ENCODE measurements at places on chromosomes 5 and 9.
A peak's percentile ranks its signal among the peaks of the same experiment; 100 is the strongest.

GRCh38 chr9:95785209-95785608 lies 90.3 kb upstream of the ERCC6L2 start:
- H3K4me1 ChIP-seq: no peaks in the 10 kb centered on the region
- peaks cover 12% of the 10 kb centered on the region for H3K27me3 ChIP-seq
- no peak for DNase-seq

GRCh38 chr5:56269216-56269927 lies 36.2 kb upstream of the ANKRD55 start:
- no peak overlapping the region for H3K27ac ChIP-seq
- peaks cover 2% of the 10 kb centered on the region for H3K27me3 ChIP-seq
- no peak overlapping the region for H3K4me3 ChIP-seq
- H3K36me3 ChIP-seq: no peaks in the 10 kb centered on the region

DNA sequence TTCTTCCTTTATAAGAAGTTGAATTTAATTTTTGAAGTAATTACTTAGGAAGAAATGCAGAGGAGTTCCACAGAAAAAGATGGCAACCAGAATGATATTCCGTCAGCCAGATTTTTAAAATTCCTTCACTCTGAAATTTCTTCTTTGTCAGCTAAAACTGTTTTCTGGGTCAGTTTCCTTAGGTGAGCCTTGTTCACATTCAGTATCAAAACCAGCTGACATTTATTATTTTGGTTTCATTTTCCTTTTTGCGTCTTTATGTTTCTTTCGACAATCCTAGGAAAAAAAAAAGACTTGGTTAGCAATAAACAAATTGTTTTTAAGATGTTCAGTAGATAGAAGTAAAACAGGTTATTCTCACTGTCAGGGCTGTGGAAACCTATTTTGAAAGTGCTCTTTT lies 4.1 kb upstream of the IARS1 start:
- peak overlapping the region; percentile 57 for H3K4me3 ChIP-seq
- no peaks in the 10 kb centered on the region for H3K27me3 ChIP-seq
- DNase-seq: no peak
- peak overlapping the region; percentile 73 for H3K27ac ChIP-seq
- peaks cover 47% of the 10 kb centered on the region for H3K36me3 ChIP-seq

DNA sequence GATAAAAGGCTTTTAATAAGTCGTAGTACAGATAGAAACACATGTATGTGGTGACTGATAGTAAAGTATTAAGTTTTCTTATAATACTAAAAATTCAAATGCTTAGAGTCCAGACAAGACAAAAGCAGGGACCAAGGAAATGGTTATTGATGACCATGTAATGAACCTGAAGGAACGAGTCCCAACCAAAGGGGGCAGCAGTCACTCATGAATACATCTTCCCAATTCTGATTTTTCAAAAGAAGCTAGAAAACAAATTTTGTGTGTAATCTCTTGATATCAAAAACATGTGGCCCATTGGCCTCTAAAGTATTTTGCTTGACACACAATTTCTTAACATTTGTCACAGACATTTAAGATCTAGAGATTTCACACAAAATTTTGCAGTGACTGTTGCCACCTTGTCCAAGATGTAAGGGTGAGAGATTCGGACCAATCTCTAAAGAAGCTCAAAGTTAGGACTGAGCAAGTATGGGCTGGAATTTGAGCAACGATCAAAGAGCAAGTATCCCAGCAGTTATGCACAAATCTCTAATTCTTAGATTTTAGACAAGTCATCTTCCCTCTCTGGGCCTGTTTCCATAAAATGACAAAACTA lies 66.8 kb downstream of the ARL15 start:
- no peak overlapping the region for H3K27ac ChIP-seq
- H3K4me1 ChIP-seq: no peaks in the 10 kb centered on the region
- H3K27me3 ChIP-seq: peaks cover 11% of the 10 kb centered on the region
- H3K36me3 ChIP-seq: no peaks in the 10 kb centered on the region
- DNase-seq: no peak
- H3K4me3 ChIP-seq: no peak overlapping the region

- no peak for DNase-seq
- H3K4me3 ChIP-seq: peak within 1 kb of the TSS; percentile 46
- peaks cover 63% of the 10 kb centered on the region for H3K27me3 ChIP-seq
- peaks cover 3% of the 10 kb centered on the region for H3K4me1 ChIP-seq
Measured at GRCh38 chr9:90642570-90643539, at the start of gene DIRAS2. TSS of gene DIRAS2 (minus strand) at chr9:90642824. CDS start at chr9:90613827, 28,997 bp downstream.

GRCh38 chr9:37148181-37148580 lies 27.8 kb downstream of the ZCCHC7 start:
- no peak overlapping the region for H3K4me3 ChIP-seq
- no peaks in the 10 kb centered on the region for H3K27me3 ChIP-seq
- peaks cover 34% of the 10 kb centered on the region for H3K4me1 ChIP-seq
- no peak for DNase-seq
- H3K36me3 ChIP-seq: peaks cover 37% of the 10 kb centered on the region

GRCh38 chr5:71751422-71751821 lies 32.3 kb downstream of the CARTPT start:
- no peak overlapping the region for H3K4me3 ChIP-seq
- no peak overlapping the region for H3K27ac ChIP-seq
- no peaks in the 10 kb centered on the region for H3K36me3 ChIP-seq
- H3K27me3 ChIP-seq: no peaks in the 10 kb centered on the region
- DNase-seq: no peak

DNA sequence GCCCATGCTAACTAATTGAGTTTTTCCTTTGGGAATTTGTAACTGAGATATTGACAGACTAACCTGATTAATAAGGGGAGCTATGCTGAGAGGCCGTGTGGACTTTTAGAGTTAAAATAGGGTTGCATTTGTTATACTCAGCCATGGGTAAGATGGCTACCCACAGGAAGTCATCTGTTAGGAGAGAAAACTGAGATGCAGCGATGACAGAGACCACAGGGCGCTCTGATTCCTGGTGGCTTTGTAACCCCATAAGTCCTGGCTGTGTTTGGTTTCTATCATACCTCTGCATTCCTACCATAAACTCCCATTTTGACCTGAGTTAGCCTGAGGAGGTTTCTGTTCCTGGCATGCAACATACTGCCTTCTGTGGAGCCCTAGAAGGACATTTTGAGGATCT lies 19.5 kb upstream of the PANK3 start:
- DNase-seq: no peak
- H3K27ac ChIP-seq: no peak overlapping the region
- H3K27me3 ChIP-seq: peaks cover 28% of the 10 kb centered on the region
- peaks cover 6% of the 10 kb centered on the region for H3K4me1 ChIP-seq
- no peak overlapping the region for H3K4me3 ChIP-seq
- H3K36me3 ChIP-seq: no peaks in the 10 kb centered on the region

DNA sequence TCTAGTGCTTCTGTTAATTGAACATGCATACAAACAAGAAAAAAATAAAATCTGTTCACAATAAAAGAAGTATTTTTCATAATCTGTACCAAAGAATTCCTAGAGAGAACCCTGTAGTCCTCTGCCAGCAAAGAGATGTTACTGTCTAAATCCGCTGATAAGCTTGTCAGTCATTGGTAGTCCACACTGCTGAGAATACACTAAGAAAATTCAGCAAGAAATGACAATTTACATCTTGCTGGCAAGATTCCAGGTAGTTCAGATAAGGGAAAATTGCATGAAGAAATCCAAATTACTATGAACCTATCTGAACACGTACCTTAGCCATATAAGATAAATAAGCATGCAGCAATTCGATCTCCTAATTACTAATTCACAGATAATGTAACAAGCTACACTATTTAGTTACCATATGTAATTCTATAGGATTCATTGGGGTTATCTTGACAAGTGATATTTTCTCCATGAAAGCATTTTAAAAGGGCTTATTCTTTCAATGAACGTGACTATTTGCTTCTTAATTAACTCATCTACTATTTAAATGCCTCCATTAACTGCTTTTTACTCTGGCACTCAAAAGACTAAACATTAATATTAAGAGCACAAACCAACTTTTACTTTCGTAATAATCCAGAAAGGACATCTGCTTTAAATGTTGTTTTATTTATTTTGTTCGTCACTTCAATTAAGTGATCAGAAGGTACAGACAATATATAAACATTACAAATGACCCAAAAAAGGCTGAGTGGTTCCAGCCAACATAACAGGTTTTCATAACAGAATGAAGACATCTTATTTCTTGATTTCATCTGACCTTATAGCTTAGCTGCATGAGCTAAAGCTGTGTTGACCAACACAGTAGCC lies 9.7 kb downstream of the MPDZ start:
- H3K4me3 ChIP-seq: no peak overlapping the region
- no peaks in the 10 kb centered on the region for H3K36me3 ChIP-seq
- no peak for DNase-seq

DNA sequence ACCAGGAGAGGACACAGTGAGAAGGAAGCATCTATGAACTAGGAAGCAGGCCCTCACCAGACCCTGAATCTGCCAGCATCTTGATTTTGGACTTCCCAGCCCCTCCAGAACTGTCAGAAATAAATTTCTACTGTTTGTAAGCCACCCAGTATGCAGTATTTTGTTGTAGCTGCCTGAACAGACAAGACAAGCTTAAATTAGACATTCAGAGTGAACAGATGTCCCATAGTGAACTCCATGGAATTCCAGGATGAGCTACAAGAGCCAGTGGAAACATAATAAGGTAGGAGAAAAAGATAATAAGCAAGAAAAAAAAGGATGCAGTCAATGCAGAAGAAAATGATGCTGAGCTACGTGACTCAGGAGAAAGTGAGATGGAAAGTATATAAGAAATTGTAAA lies 47.8 kb upstream of the MAMDC2 start:
- no peaks in the 10 kb centered on the region for H3K36me3 ChIP-seq
- no peaks in the 10 kb centered on the region for H3K4me1 ChIP-seq
- peaks cover 4% of the 10 kb centered on the region for H3K27me3 ChIP-seq

DNA sequence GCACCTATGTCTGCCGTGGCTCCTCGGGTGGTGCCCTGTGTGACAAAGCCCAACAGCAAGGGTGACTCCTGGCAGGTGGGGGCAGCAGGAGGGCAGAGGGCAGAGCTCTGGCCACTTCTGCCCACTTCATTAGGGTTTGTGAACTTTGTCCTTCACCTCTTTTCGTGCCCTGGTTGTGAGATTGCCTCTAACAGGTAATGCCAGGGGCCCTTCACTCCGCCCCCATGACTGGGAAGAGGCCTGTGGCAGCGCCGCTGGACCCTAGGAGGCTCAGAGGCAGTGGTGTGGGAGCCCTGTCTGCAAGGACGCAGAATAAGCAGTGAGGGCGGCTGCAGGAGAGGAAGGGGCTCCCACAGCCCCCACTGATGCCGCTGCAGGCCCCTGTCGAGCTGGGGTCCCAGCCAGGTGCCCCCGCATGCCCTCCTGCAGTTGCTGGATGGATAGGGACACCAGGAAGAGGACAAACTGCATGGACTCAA lies 108.7 kb upstream of the LMX1B start:
- H3K27me3 ChIP-seq: peaks cover 21% of the 10 kb centered on the region
- H3K4me3 ChIP-seq: no peak overlapping the region
- H3K27ac ChIP-seq: no peak overlapping the region
- no peak for DNase-seq

DNA sequence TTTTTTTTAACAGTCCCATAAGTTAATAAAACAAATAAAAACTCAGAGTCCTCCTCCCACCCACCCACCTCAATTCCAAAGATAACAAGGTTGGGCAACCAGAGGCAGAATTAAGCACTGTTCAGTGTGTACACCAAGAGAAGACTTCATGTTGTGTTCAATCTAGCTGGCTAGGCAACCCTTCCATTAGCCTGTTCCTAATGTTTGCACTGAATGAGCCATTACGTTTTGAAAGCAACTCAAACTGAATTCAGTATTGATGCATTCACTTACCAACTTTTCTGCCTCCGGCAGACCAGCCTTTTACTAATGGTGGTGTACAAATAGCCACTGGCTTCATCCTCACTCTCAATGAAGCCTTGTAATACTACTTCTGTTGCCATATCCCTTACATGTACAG lies 47.5 kb downstream of the PBX3 start:
- H3K4me1 ChIP-seq: no peaks in the 10 kb centered on the region
- DNase-seq: no peak
- H3K36me3 ChIP-seq: no peaks in the 10 kb centered on the region
- no peaks in the 10 kb centered on the region for H3K27me3 ChIP-seq
- no peak overlapping the region for H3K4me3 ChIP-seq

DNA sequence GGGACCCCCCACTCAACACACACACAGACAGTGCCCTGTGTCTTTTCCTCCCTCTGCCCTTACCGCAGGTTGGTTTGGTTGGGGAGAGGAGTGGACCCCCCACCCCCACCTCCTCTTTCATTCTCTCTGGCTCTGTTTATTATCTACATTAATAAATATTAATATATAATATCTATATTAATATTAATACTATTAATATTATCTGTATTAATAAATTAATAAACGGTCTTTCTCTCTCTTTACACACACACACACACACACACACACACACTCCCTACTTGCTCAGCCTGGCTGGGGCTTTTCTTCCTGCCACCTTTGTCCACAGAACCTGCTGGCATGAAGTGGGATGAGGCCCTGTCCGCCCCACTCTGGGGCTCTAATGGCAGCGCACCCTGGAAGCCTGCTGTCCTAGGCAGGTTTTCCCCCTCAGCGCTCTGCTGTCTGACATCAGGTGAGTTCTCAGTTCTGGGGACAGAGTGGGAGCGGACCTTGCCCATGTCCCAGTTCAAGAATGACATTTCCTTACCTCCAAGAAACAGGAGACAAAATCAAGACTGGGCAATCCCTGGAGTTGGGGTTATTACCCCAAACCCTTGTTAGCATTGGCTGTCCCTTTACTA lies 10.5 kb upstream of the SMIM32 start:
- no peak for DNase-seq
- H3K27me3 ChIP-seq: peaks cover 23% of the 10 kb centered on the region
- no peaks in the 10 kb centered on the region for H3K36me3 ChIP-seq
- H3K27ac ChIP-seq: no peak overlapping the region
- no peaks in the 10 kb centered on the region for H3K4me1 ChIP-seq
- no peak overlapping the region for H3K4me3 ChIP-seq

GRCh38 chr5:75306746-75307145 lies 30.3 kb upstream of the HMGCR start:
- H3K36me3 ChIP-seq: no peaks in the 10 kb centered on the region

GRCh38 chr9:91273853-91274552 lies 87.7 kb downstream of the AUH start:
- H3K27me3 ChIP-seq: no peaks in the 10 kb centered on the region
- DNase-seq: no peak
- peaks cover 21% of the 10 kb centered on the region for H3K36me3 ChIP-seq
- H3K27ac ChIP-seq: peak overlapping the region; percentile 52
- H3K4me1 ChIP-seq: peaks cover 27% of the 10 kb centered on the region

DNA sequence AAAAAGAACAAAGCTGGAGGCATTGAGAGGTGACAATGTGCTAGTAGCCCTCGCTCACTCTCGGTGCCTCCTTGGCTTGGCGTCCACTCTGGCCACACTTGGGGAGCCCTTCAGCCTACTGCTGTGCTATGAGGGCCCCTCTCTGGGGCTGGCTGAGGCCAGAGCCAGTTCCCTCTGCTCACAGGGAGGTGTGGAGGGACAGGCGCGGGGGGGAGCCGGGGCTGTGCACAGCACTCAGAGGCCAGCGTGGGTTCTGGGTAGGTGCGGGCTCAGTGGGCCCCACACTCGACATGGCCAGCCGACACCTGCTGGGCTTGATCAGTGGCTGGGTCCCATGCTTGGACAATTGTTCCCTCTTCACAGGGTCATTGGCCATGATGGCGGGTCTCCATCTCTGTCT lies 202.5 kb upstream of the GRAMD2B start:
- no peaks in the 10 kb centered on the region for H3K4me1 ChIP-seq
- H3K27ac ChIP-seq: no peak overlapping the region
- no peak for DNase-seq
- no peaks in the 10 kb centered on the region for H3K27me3 ChIP-seq
